AG04450 (cell line): ENCODE measurements at places on chromosomes 7 and 10. TPM values are rescaled to one million over a fixed set of nuclear protein-coding genes. Genes with fewer than 3 reads are reported as not detected.

GRCh38 chr7:82841828-82842227, 320.9 kb downstream of the PCLO start:
- DNase-seq: no peak

The PEX1 gene
- 13.8 and 20.9 TPM in 2 replicates for polyA plus RNA-seq

The OPN1SW gene
- not detected in 2 replicates for polyA plus RNA-seq

- no peak for DNase-seq
Measured at GRCh38 chr10:77556990-77557601, 80.5 kb downstream of the KCNMA1 start.

- peak; percentile 43 for DNase-seq
Measured at GRCh38 chr7:111735661-111736551, 173.6 kb upstream of the IMMP2L start.

The FAM241B gene
- polyA plus RNA-seq: 0.37 and 0.48 TPM in 2 replicates

The NME8 gene
- not detected in 2 replicates for polyA plus RNA-seq

DNA sequence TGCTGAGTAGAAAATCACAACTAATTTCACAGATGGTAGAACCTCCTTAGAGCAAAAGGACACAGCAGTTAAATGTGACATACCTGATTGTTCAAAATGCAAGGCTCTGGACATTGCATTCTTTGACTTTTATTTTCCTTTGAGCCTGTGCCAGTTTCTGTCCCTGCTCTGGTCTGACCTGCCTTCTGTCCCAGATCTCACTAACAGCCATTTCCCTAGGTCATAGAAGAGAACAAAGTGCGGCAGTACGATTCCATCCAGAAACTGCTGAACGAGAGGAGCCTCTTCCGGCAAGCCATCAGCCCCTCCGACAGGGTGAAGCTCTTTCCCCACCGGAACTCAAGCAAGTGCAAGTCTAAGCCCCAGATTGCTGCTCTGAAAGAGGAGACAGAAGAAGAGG, 186.9 kb downstream of the CFTR start:
- no peak for DNase-seq

The WNT2 gene
- polyA plus RNA-seq: 24.4 and 27.0 TPM in 2 replicates

The NANOS1 gene
- 0.58 and 0.95 TPM in 2 replicates for polyA plus RNA-seq

DNA sequence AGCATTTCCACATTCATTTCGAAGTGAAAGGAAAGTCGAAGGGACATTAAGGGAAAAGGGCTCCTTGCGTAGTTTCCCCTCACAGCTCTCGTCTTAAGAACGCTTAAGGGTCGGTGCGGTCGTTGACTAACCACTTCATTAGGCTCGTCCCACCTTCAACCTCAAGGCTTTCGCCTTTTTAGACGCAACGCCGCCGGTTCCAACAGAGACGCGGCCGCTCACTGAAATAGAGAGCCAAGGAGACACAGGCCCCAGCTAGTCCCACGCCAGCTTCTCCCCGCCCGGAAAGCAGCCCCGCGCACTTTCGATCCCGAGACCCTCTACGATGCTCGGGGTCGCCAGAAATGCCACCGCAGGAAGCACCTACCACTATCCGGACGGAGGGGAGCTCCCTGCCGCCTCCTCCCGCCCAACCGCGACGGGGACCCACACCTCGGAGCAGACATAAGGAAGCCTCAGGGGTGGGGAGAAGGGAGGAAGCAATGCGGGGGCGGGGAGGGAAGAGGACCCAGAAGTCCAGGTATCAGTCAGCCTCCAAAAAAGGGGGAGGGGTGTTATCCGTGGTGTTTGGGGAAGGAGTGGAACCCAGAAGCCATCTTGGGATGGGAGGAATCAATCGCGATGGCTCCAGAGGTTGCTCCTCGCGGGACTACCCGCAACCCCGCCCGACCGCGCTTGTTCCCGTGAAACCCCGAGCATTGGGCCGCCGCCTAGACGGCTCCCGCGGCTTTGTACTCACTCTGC, 559 bp downstream of the TRA2A start:
- DNase-seq: peak; percentile 7

- DNase-seq: no peak
Measured at GRCh38 chr7:50834031-50834535, 51.4 kb upstream of the GRB10 start.

DNA sequence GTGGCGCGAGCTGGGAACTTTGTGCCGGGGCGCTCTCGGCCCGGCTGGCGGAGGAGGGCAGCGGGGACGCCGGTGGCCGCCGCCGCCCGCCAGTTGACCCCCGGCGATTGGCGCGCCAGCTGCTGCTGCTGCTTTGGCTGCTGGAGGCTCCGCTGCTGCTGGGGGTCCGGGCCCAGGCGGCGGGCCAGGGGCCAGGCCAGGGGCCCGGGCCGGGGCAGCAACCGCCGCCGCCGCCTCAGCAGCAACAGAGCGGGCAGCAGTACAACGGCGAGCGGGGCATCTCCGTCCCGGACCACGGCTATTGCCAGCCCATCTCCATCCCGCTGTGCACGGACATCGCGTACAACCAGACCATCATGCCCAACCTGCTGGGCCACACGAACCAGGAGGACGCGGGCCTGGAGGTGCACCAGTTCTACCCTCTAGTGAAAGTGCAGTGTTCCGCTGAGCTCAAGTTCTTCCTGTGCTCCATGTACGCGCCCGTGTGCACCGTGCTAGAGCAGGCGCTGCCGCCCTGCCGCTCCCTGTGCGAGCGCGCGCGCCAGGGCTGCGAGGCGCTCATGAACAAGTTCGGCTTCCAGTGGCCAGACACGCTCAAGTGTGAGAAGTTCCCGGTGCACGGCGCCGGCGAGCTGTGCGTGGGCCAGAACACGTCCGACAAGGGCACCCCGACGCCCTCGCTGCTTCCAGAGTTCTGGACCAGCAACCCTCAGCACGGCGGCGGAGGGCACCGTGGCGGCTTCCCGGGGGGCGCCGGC, 870 bp downstream of the FZD1 start:
- no peak for DNase-seq

GRCh38 chr7:151416112-151416940, 6.5 kb upstream of the WDR86 start:
- no peak for DNase-seq

DNA sequence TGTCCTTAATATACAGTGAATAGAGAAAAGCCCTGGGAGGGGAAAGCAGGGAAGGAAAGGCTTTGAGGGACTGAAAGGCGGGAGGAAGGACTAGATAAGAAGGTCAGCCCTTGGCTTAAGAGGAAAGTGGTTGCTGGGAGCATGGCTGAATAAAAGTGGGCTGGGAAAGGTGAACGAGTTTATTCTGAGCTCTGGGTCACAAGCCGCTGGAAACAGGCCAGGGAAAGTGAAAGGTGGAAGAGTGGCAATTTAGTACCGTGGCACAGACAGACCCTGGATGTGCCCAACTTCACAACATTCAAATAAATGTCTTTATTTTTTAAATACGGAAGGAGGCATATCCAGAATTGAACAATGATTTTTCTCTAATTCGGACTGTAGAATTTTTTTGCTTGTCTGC, 39.7 kb downstream of the TAC1 start:
- no peak for DNase-seq

GRCh38 chr10:10745291-10745690, 272.4 kb upstream of the CELF2 start:
- DNase-seq: no peak

GRCh38 chr7:12475362-12476063, 71.8 kb upstream of the VWDE start:
- DNase-seq: no peak

DNA sequence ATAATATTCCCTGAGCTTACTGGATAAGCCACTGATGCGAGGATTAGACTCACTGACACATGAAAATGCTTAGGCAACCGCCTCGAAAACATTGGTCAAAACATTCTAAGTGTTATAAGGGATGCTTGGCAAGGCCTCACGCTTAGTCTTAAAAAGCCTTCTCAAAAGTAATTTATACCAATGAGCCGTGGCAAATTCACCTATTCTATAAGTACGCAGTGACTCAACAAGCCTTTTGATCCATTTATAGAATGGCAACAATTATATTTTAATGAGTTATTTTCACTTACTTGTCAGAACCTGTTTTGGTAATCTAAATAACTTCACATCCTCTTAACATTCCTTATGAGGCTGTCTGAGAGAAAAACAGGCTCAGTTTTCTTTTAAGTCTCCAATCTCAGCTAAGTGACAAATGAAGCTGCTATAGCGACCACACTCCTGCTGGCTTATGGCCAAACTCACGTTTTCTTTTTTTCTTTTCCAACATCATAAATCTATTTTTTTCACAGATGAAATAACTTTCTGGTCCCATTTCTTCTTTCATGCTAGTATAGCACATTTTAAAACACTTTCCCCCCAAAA, 121.2 kb upstream of the AFAP1L2 start:
- no peak for DNase-seq

DNA sequence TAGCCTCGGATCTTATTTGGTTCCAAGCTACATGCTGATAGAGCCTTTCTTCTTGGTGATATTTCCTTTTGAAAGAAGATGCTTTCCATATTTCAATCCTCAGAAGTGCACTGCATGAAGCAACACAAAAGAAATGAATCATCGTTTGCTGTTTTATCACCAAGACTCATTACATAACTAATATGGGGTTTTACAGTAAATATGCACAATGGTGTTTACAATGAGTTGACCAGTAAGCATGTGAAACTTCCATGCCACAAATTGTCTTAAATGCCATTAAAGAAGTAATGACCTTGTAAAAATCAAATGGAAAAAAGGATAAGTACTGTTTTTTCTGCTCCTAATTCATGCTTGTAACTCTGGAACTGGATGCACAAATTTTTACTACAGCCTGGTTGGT, 1017.0 kb upstream of the GHITM start:
- no peak for DNase-seq

GRCh38 chr10:50528206-50528605, 95.5 kb downstream of the SGMS1 start:
- DNase-seq: no peak

DNA sequence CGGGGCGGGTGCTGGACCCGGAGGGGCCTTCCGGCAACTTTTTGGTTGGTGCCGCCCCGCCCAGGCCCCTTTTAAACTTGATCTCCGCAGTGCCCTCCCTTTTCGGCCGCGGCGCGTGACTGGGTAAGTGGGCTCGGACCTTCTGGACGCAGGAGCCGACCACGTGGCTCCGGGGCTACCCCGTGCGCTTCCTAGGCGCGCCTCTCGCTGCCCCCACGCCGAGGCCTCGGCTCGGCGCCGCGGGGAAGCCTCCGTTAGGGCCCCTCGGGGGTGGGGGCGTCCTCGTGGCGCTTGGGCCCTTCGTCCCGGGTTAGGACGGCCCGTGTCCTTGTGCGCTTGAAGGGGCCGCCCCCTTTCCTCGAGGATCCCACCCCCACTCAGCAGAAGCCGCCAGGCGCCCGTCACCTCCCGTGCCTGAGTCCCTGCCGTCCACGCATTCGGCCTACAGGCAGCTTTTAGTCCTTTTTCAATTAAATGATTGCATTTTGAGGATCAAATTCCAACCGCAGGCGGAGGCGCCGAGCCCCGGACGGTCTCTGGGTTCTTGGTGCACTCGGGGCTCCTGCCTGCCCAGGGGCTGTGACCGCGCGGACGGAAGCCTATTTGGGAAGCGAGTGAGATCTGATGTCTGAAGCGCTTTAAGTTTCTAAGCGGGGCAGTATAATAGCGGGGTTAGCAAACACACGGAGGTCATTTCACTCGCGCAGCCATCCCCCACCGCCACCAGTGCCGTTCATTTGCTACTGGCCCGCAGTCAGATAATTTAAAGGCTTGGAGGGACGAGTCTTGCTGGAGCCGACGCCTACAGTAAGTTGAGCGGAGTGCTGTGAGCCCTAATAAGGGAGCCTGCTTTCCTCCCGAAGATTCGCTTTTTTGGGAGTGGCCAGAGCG, 31.8 kb upstream of the TOMM7 start:
- no peak for DNase-seq

The PHTF2 gene
- polyA plus RNA-seq: 44.5 and 60.1 TPM in 2 replicates

The MRLN gene
- not detected in 2 replicates for polyA plus RNA-seq

- DNase-seq: no peak
Measured at GRCh38 chr10:104809288-104810090, 168.4 kb downstream of the SORCS3 start.
